ENCODE measurements at places on chromosomes 16 and 17.

DNA sequence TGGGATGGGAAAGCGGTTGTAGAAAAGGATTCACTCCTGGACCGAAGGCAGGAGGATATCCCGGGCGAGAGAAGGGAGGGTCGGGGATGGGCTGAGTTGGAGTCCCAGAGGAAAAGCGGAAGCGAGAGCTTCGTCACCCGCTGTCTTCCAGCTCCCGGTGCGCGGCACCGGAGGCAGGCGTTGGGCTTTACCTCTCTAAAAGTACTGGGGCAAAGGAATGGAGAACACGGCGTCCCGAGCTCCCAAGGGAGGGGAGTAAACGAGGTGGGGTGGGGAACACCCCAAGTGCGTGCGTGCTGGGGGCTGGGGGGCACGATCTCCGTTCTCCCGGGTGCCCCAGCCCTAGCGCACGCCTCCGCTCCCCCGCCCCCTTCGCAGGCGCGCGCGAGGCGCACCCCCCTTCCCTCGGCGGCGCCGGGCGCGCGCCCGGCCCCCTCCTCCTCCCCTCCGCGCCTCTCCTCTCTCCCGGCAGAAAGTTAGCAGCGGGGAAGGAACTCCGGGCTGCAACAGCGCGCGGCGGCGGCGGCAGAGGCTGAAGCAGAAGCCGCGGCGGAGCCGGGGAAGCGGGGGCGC is at the start of gene HS3ST4:
Gene HS3ST4, plus strand, starts transcription at position 441 of the 573 bp plus-strand sequence.
- DNase-seq: no peak

GRCh38 chr16:77919761-77920415 is 102.5 kb upstream of the CLEC3A start:
- no peak for DNase-seq

GRCh38 chr17:51852603-51853002 is 305.9 kb downstream of the CA10 start:
- no peak for DNase-seq

GRCh38 chr16:55505333-55506015 is 3.4 kb upstream of the LPCAT2 start:
- DNase-seq: no peak

DNA sequence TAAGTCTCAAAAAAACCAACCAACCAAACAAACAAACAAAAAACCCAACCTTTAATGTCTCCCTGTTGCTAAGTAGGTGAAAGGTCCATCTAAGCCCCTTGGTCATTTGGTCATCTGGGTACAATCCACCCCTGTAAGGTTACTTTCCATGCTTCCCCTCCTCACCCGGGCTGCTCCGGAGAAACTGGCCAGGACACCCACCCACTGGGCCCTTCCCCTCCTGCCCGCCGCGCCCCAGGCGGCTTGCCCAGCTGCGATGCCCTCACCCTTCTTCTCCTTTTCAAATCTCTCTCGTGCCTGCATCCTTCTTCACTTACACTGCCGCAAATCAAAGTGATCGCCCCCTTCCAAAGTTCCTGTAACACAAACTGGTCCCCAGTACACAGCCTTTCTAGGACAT is 2.0 kb downstream of the NTAN1 start:
- DNase-seq: no peak

GRCh38 chr17:46733837-46734475 is 84.5 kb downstream of the WNT3 start:
- no peak for DNase-seq

DNA sequence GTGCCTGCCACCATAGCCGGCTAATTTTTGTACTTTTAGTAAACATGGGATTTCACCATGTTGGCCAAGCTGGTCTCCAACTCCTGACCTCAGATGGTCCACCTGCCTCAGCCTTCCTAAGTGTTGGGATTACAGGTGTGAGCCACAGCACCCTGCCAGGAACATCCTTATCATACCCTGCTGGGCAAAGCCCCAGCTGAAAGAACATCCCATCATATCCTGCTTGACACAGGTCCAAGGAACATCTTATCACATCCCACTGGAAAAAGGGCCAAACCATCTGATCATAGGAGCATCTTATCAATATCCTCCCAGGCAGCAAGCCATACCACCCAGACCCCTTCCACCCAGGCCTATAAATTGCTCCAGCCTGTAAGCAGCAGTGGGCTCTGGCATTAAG is 1109.2 kb upstream of the CDH8 start:
- no peak for DNase-seq

GRCh38 chr16:75078886-75079285 is 37.7 kb downstream of the LDHD start:
- no peak for DNase-seq

DNA sequence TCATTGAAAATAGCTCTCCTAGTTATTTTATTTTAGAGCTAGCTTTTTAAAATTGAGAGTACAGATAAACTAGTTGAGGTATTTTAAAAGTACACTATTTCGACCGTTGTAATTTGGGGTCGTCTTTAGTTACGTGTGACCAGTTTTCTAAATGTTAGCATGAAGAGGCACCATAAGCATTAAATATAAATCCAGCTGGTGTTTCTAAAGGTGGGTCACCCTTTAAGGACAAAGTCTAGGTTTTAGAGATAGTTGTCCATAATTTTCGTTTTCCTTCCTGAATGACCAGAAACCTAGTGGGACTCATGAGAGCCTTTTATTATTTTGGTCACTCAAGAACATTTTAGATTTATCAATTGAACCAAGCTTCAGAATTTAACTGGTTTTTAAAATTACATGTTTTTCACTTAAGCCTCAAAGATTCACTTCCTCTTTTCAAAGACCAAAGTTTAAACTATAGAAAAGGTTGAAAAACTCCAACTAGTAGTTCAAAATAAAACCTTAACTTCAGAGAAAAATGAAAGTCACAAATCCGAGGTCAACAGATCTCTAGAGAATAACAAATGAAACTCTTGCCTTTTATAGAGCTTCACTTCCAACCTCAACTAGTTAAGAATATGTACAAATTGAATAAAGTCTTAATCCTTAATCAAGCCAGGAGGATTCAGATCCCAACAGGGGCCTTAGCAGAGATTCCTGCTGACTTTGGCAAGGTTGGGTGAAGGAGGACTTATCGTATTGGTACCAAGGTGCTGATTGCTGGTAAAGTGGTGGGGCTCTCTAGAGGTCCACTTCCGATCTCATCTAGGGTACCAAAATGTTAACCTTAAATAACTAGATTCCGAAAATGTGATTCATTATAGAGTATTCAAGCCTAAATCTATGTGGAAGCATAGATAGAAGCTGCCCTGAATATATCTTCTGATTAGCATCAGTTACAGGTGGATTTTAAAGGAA is 32.5 kb downstream of the PHKB start:
- DNase-seq: no peak

DNA sequence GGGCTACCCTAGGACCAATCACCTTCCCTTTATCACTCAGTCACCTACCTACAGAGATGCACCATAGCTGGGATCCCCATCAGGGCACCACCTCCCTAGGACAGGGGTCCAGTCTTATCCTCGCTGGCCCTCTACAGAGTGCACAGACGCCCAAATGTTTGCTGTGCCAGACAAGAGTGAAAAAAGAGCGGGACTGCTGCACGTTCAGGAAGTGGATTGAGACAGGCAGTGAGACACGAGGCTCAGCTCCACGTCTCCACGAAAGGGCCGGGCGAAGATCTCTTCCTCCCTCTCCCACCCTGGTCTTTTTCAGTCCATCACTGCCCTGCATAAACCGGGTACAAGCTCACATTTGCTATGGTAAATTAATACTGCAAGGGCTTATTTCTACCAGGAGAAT is 95.5 kb downstream of the ZFHX3 start:
- no peak for DNase-seq

DNA sequence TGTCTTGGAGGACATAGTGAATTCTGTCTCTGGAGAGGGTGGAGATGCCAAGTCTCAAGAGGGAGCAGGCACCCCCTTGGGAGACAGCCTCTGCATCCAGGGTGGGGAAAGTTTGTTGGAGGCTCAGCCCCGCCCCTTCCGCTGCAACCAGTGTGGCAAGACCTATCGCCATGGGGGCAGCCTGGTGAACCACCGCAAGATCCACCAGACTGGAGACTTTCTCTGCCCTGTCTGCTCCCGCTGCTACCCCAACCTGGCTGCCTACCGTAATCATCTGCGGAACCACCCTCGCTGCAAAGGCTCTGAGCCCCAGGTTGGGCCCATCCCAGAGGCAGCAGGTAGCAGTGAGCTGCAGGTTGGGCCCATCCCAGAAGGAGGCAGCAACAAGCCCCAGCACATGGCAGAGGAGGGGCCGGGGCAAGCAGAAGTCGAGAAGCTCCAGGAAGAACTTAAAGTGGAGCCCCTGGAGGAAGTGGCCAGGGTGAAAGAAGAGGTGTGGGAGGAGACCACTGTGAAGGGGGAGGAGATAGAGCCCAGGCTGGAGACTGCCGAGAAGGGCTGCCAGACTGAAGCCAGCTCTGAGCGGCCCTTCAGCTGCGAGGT is 5.2 kb downstream of the ZNF646 start:
- peak; percentile 57 for DNase-seq

DNA sequence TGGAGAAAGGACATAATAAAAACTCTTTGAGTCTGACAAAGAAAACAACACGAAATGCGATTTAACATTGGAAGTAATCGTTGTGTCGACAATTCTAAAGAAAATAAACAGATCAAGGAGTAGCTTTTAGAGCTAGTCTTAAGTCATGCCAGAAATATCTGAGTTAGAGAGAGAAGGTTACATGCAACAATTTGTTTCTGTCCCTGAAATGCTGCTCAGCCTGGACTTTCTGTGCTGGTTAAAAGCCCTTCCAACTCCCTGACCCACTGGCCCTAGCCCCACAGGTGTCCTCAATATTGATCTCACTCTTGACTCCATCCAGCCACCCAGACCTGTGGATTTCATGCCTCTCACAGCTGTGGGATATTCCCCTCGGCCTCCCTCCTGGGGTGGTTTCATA is 33.2 kb upstream of the TEX2 start:
- DNase-seq: no peak

- no peak for DNase-seq
Observed at GRCh38 chr17:13560935-13561334, 40.8 kb downstream of the HS3ST3A1 start.

DNA sequence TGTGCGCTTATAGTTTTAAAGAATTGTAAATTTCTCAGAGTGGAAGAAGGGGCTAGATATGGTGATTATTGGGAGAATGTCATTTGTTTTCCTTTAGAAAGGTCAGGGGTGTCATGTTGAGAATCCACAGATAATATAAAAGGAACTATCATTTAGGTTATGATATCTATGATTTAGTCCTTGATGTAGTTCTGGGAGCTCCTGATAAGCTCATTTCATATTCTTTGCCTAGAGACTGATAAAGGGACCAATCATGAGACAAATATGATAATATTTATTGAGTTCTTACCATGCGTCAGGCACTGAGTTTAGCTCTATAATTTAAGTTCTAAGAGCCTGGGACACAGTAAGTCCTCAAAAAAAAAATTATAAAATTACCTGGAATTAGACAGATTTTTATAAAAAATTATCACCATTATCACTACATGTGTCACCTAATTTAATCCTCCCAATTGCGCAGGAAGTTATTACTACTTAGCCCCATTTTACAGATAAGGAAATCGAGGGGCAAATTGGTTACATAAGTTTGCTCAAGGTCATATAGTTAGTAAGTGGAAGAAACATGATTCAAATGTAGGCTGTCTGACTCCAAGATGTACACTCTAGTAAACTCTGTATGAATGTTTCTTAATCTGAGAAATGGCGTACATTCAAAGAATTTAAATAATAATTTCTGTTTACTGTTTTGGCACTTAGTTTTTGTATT is 2.5 kb downstream of the AATF start:
- DNase-seq: no peak

- DNase-seq: no peak
Observed at GRCh38 chr16:10112021-10112420, 70.2 kb downstream of the GRIN2A start.

DNA sequence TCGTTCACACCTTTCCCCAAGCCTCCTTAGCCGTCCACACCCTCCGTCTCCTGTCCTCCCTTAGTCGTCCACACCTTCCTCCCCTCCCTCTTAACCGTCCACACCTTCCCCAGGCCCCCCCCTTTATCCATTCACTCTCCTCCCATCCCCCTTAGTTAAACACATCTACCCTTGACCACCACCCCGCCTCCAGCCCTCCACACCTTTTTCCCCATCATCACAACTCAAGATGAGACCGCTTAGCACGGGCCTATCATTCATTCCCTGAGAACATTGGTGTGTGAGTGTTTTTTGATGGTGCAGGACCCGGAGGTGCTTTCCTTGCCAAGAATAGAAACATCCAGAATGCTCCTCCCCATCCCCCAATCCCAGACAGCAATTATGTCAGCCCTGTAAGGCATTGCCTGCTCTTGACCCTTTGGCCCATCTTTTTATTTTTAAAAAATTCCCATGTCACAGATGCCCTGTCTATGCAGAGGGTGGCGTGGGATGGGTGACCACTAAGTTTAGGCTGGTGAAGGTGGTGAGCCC is 1.4 kb downstream of the TENT4B start:
- no peak for DNase-seq

DNA sequence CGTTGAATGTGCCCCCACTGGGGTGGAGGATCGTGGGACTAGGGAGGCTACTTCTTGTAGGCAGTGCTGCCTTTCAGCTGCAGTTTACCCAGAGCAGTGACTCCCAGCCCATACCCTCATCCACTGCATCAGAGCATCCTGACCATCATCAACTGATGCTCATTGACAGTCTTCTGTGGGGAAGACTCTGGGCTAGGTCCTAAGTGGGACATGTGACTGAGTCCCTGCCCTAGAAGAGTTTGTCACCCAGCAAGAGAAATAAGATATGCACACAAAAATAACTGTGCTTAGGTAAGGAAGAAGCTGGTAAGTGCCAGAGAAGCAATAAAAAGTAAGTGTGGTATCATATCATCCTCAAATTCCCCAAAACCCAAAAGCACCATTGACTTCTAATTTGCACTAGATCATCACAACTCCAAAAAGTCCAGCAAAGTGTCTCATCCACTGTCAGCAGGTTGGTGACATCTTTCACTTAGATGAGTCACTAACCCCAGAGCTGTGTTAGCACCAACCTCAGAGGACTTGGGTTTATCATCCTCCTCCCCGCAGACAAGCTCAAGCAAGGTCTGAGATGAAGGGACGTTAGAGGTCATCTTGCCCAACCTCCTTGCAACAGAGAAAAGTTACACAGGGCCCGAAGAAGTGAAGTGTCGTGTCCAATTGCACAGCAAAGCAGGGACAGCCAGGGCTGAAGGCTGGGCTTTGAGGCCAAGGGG is 99.0 kb downstream of the CCDC182 start:
- DNase-seq: no peak

DNA sequence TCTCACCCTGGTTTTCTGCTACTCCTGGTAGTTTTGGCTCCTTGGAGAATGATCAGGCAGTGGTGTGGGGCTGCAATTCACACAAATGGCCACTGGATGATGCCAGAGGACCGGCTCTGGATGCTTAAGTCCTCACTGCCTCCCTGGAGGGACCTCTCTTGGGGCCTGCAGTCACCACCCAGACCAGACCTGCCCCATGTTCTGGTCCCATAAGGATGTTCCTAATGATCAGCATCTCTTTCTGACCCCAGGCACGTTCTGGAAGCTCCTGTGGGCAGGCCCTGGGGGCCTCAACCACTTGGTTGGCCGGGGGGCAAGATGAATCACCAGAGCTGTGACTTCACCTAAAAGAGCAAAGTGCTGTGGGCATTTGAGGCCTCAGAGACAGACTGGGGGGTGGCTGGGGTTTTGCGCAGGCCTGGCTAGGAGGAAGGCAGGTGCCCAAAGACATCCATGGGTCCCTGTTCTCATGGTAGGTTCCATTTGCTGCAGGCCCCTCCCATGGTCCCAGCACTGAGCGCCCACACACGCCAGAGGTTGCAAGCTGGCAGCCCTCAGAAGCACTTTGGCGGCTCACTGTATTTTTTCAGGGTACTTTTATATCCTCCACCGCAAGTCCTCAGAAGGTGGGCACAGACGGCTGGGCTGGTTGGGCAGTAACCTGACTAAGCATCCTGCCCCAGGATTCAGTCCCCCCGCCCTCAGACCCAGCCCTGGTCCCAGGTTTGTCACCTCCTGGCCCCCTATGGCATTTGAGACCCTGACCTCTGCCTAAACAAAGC is 53.2 kb downstream of the NT5M start:
- DNase-seq: no peak
